ENCODE measurements at places on chromosomes 11 and 22. TPM values are rescaled to one million over a fixed set of nuclear protein-coding genes. Genes with fewer than 3 reads are reported as not detected.
A peak's percentile ranks its signal among the peaks of the same experiment; 100 is the strongest.

- H3K4me1 ChIP-seq = peaks cover 22% of the 10 kb centered on the region
- no peak overlapping the region for H3K27ac ChIP-seq
- H3K4me3 ChIP-seq = no peak overlapping the region
- DNase-seq = no peak
Measured at GRCh38 chr22:36606114-36606513, 77.1 kb upstream of the EIF3D start.

DNA sequence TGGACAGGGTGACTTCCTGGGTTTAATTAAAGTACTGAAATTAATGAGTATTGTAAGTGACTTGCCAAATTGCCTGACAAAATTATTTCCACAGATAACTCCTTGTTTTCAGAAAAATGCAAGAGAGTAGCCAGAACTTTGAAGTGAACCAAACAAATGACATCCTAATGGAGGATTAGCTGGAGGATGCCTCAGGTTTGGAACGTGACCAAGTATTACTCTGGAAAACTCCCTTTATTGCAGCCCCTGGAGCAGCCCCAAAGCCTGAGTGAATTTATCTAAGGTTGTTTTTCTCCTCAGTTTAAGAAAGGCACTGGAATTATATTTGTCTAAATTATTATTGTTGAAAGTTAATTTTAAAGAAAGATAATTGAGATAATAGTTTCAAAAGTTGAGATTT is 343.6 kb upstream of the MTNR1B start:
- no peak for DNase-seq
- no peak overlapping the region for H3K4me3 ChIP-seq
- no peaks in the 10 kb centered on the region for H3K27me3 ChIP-seq

GRCh38 chr22:24023204-24023789 is 12.2 kb downstream of the CABIN1 start:
- DNase-seq = no peak
- H3K4me3 ChIP-seq = no peak overlapping the region
- no peak overlapping the region for H3K27ac ChIP-seq
- no peaks in the 10 kb centered on the region for H3K4me1 ChIP-seq
- H3K36me3 ChIP-seq = no peaks in the 10 kb centered on the region

Gene UBE4A
- 24.1 TPM for total RNA-seq

GRCh38 chr22:26041931-26042330 is 127.3 kb upstream of the SEZ6L start:
- H3K27ac ChIP-seq = no peak overlapping the region
- peaks cover 6% of the 10 kb centered on the region for H3K27me3 ChIP-seq
- no peaks in the 10 kb centered on the region for H3K36me3 ChIP-seq
- no peak for DNase-seq
- H3K4me1 ChIP-seq = no peaks in the 10 kb centered on the region

DNA sequence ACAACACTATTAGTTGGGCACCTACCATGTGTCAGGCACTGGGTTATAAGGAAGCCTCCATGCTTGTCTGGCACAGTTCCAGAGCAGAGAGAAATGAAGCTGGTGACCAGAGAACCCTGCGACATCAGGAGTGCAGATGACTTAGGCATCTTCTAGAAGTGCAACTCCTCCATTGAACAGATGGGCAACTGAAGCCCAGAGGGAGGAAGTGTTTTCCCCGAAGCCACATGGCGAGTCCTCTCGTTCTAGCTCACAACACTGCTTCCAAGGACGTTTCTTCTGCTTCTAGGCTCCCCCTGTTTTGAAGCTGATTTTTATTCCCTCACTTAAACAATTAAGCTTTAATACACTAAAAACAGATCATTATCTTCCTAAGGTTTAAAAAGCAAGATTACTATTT is 109.8 kb upstream of the SYT13 start:
- no peaks in the 10 kb centered on the region for H3K4me1 ChIP-seq
- no peak overlapping the region for H3K4me3 ChIP-seq
- H3K27ac ChIP-seq = no peak overlapping the region
- H3K36me3 ChIP-seq = no peaks in the 10 kb centered on the region
- no peak for DNase-seq

Gene CFAP300
- 0.32 TPM for total RNA-seq

Gene XKR3
- not detected for total RNA-seq

DNA sequence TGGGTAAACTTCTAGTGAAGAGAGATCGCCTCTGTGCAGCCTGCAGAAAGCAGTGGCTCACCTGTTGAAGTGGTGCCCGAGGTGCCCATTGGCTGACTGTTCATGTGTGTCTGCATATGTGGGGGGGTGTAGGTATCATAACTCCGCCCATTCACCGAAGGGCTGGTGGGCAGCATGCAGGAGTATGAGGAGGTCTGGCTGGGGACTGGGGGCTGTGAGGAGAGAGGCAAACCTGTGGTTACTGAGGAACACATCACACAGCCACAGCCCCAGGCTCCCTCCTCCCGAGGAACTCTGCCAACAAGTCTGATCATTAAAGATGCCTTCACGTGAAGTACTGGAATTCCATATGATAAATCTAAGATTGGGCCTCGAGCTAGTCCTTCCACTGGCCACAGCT is 20.5 kb downstream of the PAX6 start:
- no peaks in the 10 kb centered on the region for H3K4me1 ChIP-seq
- no peak overlapping the region for H3K4me3 ChIP-seq
- H3K27ac ChIP-seq = no peak overlapping the region
- no peak for DNase-seq

GRCh38 chr11:73215191-73216134 is 2.6 kb upstream of the P2RY2 start:
- no peaks in the 10 kb centered on the region for H3K36me3 ChIP-seq
- no peak overlapping the region for H3K27ac ChIP-seq
- H3K27me3 ChIP-seq = no peaks in the 10 kb centered on the region
- no peak for DNase-seq
- no peak overlapping the region for H3K4me3 ChIP-seq
- peaks cover 15% of the 10 kb centered on the region for H3K4me1 ChIP-seq

DNA sequence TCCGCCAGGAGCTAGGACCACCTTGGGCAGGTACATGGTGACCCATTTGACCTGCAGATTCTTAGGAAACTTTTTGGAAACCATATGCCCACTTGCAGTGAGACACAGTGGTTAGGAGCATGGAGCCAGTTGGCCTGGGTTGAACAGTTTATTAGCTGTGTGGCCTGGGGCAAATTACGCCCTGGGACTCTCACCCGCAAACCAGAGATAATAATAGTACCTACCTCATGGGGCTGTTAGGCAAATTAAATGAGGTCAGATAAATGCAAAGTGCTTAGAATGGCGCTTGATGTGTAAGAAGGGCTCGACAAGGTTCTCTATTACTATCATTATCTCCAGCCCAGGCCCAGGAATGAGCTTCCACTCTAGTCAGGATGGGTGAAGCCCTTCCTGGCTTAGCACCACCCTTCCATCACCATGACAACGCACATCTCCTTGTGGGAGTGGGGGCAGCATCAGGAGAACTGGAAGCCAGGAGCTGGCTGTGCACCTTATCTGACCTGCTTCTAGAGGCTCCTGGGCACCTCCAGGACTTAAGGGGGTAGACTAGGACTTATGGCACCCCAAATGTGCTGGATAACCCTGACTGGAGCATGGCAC is 5.1 kb downstream of the SYT12 start:
- no peaks in the 10 kb centered on the region for H3K36me3 ChIP-seq
- no peaks in the 10 kb centered on the region for H3K27me3 ChIP-seq
- H3K4me1 ChIP-seq = no peaks in the 10 kb centered on the region
- no peak overlapping the region for H3K4me3 ChIP-seq

- no peaks in the 10 kb centered on the region for H3K36me3 ChIP-seq
- DNase-seq = no peak
- H3K27me3 ChIP-seq = no peaks in the 10 kb centered on the region
- H3K4me3 ChIP-seq = peak overlapping the region; percentile 50
Measured at GRCh38 chr11:7673724-7674434, 579 bp upstream of the CYB5R2 start.

DNA sequence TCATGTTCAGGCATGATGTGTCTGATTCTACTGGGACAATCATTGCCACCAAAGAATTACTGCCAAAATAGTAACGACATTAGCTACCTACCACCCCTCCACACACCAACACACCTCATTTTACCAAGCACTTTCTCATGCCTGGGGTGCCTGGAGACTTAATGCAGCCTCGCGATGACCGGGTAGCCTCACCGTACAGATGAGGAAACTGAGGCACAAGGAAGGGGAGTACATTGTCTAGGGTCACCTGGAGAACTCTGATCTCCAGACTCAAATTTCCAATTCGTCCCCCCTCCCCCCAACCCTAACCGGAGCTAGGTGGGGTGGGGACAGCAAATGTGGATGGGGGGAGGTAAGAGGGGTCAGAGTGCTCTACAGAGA is 2.7 kb upstream of the RTN4RL2 start:
- peaks cover 17% of the 10 kb centered on the region for H3K4me1 ChIP-seq
- H3K27ac ChIP-seq = no peak overlapping the region
- DNase-seq = no peak
- no peaks in the 10 kb centered on the region for H3K36me3 ChIP-seq

- H3K27ac ChIP-seq = no peak overlapping the region
- no peaks in the 10 kb centered on the region for H3K27me3 ChIP-seq
- H3K4me1 ChIP-seq = no peaks in the 10 kb centered on the region
- H3K36me3 ChIP-seq = peaks cover 3% of the 10 kb centered on the region
- no peak for DNase-seq
- no peak overlapping the region for H3K4me3 ChIP-seq
Measured at GRCh38 chr11:47305734-47306483, 36.0 kb downstream of the MADD start.

DNA sequence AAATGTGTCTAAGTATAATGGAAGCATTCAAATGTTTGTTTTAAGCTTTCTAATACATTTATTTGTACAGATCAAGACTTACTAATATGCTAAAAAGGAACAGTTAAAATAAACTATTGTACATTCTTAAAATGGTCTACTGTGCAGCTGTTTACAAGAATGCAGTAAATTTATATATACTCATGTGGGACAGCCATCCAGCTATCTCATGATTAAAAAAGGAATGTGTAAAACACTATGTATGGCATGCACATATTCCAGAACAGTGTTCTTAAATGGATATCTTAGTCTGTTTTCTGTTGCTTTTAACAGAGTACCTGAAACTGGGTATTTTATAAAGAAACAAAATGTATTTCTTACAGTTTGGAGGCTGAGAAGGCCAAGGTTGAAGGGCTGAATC is 30.2 kb upstream of the CSTF3 start:
- H3K27ac ChIP-seq = no peak overlapping the region
- no peak overlapping the region for H3K4me3 ChIP-seq
- no peak for DNase-seq
- H3K4me1 ChIP-seq = no peaks in the 10 kb centered on the region

DNA sequence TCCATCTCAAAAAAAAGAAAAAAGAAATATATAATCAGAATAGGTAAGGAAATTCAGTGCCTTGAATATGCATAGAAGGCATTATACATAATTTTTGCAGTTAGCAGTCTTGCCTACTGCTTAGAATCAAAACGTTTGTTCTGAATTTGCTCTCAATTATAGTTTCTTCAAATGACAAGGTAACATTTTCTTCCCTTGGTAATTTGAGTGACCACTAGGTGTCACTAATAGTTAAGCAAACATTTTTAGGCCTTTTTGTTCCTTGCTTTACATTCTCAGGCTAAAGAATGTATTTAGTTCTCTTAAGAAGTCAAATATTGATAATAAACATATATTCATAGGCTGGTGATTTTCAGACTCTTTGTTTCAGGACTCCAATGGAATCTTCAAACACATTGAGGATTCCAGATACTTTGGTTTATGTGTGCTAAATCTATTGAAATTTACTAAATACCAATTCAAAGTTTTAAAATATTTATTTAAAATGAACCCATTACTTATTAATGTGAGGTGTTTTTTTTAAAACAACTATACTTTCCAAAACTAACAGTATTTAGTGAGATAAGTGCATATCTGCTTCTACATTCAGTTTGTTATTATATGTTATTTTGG is 55.0 kb upstream of the DEPDC7 start:
- H3K27me3 ChIP-seq = no peaks in the 10 kb centered on the region
- DNase-seq = no peak
- H3K27ac ChIP-seq = no peak overlapping the region
- H3K36me3 ChIP-seq = no peaks in the 10 kb centered on the region

DNA sequence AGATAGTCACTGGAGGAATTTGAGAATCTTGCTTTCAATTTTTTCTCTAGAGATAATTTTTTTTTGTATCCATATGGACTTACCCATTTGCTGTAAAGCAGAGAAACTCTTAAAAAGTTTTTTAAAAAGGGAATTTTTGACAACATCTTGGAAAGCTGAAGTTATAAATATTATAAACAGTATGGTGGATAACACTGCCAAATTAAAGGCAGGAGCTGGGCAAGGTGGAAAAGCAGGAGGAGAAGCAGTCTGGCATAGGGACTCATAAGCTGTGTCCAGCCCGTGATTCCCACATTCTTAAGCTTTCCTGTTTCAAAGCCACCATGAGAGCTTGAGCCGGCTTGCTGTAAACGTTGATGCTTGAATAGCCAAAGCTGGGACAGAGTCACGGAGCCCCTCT is 149.5 kb downstream of the NAV2 start:
- no peak for DNase-seq
- no peak overlapping the region for H3K4me3 ChIP-seq
- H3K4me1 ChIP-seq = peaks cover 8% of the 10 kb centered on the region
- no peaks in the 10 kb centered on the region for H3K36me3 ChIP-seq

DNA sequence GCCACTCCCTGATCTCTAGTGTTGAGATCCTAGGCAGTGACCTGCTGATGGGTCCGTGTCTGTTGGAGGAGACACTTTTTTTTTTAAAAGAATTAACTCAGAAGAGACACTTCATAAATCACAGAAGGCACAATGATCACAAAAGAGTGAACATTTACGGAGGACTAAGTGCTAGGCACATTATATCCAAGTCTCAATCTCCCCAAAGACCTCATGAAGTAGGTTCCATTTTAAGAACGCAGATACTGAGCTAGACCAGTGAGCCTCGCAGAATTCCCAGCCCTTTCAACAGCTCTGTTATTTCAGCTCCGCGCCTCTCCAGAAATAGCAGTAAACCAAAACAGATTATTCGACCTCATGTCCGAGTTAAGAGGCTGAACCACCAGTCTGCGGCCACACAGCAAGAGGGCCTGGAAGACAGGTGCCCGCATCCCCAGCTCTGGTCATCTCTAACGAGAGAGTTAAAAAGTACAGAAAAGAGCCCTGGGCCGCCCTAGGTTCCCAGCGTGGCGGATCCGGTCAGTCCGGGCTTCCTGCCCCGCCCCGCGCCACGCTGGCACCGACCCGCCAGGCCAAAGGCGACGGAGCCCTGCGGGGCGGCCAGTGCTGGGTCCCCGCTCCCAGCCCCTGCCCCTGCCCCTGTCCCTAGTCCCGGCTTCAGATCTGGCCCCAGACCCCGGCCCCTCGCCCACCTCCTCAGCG is 612 bp downstream of the XBP1 start:
- H3K36me3 ChIP-seq = peaks cover 36% of the 10 kb centered on the region
- H3K27ac ChIP-seq = peak overlapping the region; percentile 97
- H3K27me3 ChIP-seq = no peaks in the 10 kb centered on the region
- DNase-seq = peak; percentile 90
- H3K4me3 ChIP-seq = peak overlapping the region; percentile 93
- H3K4me1 ChIP-seq = peaks cover 4% of the 10 kb centered on the region

GRCh38 chr11:112844517-112844916 is 116.7 kb upstream of the NCAM1 start:
- no peak overlapping the region for H3K4me3 ChIP-seq
- H3K27ac ChIP-seq = no peak overlapping the region
- DNase-seq = no peak
- H3K4me1 ChIP-seq = no peaks in the 10 kb centered on the region

Data from pancreas (tissue), 10 donors.